ENCODE measurements at places on chromosomes 1 and 21.

DNA sequence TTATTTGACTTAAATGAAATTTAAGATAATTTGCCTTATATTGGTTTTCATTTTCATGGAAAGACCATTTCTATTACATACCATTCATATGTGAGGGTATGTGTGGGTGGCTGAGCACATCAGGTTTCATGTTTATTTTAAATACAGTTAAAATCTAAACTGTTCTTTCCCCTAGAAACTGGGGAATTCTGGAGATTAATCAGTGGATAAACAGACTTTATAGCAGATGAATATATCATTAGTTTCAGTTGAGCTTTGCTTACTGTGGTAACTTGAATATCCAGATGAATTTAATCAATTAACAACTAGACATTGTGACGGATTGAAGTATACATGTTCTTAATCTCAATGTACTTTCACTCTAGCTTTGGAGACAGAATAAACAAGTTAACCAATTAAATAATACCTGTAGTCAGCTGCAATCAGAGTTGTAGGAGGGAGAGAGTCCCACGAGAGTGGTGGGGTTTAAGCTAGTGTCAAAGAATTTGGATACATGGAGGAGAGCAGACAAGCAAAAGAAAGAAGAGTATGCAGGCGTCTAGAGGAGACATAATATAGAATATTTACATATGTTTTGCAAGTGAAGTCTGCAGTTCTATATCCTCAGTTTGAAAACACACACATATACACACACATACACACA lies 97.6 kb downstream of the PDE4B start:
- DNase-seq, result no peak

DNA sequence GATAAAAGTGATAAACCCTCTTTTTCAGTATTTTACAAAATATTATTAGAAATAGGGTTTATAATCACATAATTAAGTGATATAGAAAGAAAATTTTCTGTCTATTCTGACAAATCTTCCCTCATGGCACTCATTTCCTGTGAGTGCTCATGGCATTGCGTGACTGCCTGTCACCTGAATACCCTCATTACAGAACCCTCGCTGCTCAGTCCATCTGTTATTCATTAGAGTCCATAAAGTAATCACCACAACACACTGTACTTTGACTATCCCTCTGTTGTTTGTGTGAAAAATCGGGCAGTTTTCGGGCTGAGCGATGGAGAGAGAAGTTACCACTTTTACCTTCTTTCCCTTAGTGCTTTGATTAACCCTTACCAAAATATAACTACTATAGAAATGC lies 100.4 kb upstream of the BRINP3 start:
- no peak for DNase-seq

DNA sequence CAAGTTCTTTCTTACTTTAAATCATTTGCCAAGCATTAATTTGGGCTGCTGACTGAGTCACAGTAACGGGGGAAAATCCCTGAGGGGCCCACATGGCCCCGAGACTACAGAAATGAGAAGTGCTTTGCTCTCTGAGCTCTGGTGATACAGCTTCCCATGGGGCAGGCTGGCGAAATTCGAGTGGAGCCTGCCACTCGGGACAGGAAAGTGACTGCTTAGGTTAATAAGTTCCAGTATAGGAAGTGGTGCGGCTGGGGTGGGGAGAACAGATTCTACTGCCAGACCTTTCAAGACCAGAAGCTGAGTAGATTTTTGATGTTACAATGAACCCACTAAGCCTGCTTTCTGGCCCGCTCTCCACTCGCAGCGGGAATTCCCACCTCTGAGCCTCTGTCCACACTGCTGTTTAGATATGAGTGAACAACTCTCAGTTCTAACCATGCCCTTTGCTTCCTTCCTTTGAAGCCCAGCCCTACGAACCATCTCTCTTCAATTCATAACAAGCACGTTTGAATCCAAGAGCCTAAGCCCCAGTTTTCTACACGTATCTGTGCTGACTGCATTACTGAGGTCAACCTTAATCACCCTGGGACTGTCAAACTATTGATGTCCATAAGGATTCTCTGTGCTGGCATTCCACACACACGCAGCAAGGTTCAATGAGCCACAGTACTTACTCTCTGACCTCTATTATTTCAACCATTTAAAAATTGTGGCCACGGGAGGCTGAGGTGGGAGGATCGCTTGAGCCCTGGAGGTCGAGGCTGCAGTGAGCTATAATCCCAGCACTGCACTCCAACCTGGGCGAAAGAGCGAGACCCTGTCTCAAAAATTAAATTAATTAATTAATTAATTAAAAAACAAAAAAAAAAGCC lies 9.6 kb downstream of the ZBTB17 start:
- DNase-seq, result peak; percentile 68

GRCh38 chr1:207268337-207268736 lies 53.1 kb upstream of the CD55 start:
- no peak for DNase-seq

DNA sequence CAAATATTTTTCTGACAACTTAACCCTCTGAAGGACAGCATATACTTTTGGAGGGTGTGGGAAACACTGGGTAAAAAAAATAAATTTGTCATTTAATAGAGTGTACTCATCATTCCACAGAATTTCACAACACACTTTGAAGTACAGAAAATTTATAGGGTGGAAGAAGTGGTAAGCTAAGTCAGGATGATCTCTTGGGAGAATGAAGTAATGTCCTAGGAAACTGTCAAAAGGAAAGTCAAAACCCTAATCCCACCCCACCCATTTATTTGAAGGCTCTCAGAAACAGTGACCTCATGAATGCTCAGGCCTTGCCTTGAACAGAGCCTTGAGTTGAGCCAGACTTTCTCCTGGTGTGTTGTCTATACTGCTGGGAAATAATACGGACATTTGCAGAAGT lies 7.3 kb upstream of the UAP1 start:
- DNase-seq, result peak; percentile 18

DNA sequence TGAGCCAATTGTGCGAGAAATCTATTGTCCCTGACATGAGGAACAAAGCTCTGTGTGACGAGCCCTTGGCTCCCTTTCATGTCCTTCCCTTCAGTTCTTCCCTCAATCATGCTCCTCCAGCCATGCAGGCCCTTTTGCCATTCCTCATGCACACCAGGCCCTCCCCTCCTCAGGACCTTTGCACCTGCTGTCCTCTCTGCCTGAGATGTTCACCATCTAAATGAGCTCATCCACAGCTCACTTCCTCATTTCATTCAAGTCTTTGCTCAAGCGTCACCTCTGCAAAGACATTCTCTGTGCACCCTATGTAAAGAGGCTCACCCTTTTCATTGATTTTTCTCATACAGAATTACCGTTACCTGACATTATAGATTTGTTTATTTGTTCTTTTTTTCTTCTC lies 43.7 kb downstream of the C8B start:
- peak; percentile 9 for DNase-seq

GRCh38 chr1:94463056-94463764 lies 45.0 kb downstream of the ABCD3 start:
- peak; percentile 27 for DNase-seq

GRCh38 chr1:90417126-90417525 lies 300.0 kb downstream of the BARHL2 start:
- DNase-seq, result no peak

DNA sequence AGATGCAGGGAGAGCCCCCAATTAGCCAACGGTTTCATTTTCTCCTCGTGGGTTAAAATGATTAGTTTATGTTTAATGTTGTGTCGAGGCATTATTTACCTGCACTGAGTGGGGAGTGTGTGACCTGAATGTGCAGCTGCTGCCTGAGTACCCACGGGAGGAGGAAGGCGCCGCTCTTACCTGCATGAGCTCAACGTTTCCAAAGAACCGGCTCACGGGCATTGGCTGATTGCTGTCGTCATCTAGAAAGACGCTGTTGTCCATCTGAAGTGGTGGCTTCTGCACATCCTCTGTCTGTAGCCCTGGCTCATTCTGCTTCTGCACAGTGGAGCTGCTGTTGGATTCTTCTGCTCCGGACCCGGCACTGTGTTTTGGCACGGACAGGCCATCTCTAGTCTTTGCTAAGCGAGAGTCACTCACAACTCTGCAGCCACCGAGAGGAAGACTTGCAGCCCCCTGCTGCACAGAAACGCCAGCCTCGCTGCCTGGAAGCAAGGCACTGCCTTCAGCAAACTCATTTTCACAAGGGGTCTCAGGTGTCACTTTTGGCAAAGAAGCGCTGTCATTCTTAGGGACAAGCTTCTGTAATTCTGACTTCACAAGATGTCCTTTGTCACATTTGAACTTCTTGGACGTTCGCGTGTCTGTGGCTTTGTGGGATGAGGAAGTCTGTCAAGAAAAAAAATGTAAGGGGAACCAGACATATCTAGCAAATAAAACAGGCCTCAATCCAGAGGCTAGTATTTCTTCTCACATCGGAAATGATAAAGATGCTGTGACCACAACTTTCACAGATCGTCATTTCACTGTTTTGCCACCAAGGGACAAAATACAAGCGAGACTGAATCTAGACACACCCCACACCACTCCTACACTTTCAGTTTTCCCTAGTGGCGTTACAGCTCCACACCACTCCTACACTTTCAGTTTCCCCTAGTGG lies 9.4 kb downstream of the C1orf174 start:
- DNase-seq, result no peak

- DNase-seq, result no peak
Observed at GRCh38 chr1:85158910-85159309, 41.9 kb downstream of the SYDE2 start.

- no peak for DNase-seq
Observed at GRCh38 chr1:237282208-237282783, 240.3 kb downstream of the RYR2 start.

DNA sequence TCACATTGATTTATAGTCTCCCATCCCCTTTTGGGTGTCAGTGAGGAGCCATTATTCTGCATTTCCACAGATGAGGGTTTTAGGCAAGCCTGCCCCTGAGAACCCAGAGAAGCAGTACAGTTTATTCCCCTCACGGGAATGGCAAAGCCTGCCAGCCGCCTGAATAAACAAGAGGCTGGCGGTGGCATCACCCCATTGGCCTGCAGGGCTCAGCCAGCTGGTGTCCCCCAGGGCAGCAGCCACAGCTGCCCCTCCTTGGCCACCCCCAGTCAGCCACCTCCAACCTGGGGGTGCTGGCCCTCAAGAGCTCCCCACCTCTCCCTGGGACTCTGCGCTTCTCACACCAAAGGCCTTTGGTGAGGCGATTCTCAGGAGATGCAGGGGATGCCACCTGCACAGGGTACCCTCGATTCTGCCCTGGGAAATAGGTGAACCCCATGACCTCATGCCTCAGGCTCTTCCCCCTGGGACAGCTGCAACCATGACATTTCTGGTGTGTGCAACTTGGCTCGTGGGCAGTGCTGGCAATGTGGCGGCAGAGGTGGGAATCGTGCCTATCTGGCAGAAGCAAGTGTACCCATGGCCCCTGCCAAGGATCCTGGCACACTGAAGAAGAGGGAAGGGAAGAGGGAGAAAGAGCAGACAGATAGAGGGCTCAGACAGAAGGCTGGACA lies 14.0 kb downstream of the OLFML2B start:
- no peak for DNase-seq

DNA sequence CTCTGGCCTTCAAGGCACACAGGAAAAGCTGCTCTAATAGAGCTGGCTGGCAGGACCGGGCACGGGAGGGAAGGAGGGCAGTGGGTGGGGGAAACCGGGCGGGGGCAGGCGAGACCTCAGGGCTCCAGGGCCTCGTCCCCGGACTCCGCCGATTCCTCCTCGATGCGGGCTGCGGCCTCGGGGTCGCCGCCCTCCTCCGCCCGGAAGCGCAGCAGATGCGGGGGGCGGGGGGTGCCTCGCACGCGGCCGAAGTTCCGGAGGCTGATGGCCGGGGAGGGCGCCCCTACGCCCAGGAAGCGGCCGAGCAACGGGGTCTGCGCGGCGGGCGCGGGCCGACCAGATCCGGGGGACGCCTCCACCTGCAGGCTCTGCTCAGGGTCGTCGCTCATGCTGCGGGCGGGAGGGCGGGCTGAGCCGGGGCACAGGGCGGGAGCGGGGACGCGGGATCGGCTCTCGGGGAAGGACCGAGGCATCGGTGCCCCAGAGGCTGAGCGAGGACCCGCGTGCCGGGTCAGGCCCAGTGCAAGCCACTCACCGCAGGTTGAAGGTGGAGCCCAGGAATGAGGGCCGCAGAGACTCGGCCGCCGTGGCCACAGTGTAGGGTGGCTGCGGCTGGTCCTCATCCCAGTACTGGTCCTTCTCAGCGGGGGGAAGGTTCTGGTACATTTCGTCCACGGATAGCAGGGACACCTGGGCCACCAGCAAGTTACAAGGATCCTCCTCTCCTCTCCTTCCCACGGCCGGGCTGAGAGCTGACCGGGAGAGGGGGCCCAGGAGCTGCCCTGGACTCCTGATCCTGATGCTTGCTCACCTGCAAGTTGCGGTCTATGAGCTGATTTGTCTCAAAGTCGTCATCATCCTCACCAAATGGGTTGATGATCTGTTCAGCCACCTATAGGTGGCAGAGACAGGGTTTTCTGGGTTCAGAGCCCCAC lies 3.6 kb downstream of the BEST4 start:
- DNase-seq, result peak; percentile 30

DNA sequence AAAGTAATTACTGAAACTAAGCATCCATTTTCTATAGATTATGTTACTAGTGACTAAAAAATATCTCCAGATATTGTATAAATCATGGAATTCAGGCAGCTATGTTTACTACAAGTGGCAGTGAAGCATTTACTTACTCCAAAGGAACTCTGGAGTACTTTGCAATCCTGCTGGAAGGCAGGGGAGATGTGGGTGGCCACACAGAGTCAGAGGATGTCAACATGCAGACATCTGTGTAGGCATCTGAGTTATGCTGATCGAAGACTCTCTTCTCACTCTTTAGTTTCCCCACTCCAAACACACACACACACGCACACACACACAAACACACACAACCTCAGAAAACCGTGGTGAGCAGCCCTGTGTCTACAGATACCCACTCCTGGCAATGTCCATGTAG lies 112.9 kb downstream of the ST6GALNAC3 start:
- no peak for DNase-seq

DNA sequence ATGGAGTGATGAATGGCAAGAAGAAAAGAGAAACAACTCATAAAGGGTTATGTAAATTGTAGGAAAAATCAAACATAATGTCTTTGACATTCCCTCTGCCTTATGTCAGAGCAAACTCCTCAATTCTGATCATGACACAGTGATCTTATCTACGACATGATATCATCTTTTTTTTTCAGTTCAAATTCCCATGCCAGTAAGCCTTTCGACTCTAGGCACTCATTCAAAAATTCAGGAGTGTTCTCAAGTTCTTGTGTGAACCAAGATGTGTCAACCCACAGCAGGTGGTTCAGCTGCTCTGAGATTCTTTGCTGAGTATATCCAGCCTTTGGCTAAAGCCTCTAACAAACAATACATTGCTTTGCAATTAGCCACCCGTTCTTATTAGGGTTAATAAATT lies 97.1 kb upstream of the ESRRG start:
- no peak for DNase-seq

DNA sequence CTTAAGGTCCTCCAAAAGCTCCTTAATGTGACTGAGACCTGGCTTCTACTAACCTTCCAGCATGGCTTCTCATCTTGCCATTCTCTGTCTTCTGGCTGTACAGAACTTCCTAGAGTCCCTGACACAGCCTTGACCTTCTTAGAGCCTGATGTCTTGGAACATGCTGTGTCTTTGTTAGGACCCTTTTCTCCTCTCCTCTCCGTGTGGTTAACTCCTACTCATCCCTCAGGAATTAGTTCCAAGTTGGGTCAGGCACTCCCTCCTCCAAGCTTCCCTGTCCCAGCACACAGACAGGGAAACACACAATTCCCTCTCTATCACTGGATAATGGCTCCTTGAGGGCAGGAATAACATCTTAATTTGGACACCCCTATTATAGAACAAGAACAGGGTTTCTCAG lies 275.4 kb upstream of the USP24 start:
- DNase-seq, result no peak

- DNase-seq, result no peak
Observed at GRCh38 chr1:115411371-115412063, 73.5 kb upstream of the NGF start.
